Aorta (tissue), 5 donors: ENCODE measurements at places on chromosomes 2 and 18. TPM values are rescaled to one million over a fixed set of nuclear protein-coding genes. Genes with fewer than 3 reads are reported as not detected.

- peaks cover 2% of the 10 kb centered on the region for H3K4me1 ChIP-seq
- no peak overlapping the region for H3K4me3 ChIP-seq
- DNase-seq = no peak
- no peaks in the 10 kb centered on the region for H3K36me3 ChIP-seq
Observed at GRCh38 chr2:143468341-143468888, 339.2 kb downstream of the ARHGAP15 start.

Gene BUB1
- total RNA-seq = 0.84 TPM

Gene GKN2
- total RNA-seq = not detected

- H3K27ac ChIP-seq = no peak overlapping the region
- H3K4me3 ChIP-seq = no peak overlapping the region
- no peaks in the 10 kb centered on the region for H3K4me1 ChIP-seq
- DNase-seq = no peak
- H3K27me3 ChIP-seq = no peaks in the 10 kb centered on the region
Observed at GRCh38 chr2:195769975-195770374, 112.9 kb downstream of the SLC39A10 start.

DNA sequence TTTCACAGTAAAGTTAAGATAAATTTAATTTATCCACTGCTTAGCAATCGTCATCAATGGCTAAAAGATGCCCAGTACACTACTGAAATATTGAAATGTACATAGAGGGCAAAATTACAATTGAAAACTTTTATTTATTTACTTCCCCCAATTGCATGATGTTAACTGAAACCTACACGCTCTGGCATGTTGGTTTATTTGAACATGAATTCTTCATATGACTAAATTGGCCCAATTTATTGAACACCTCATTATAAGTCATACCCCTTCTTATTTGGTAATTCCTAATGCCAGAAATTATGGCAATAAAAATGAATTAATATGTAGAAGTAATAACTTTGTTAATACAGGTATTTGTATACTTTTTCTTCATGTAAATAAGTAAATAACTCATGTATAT, 183.0 kb upstream of the ZC3H15 start:
- no peaks in the 10 kb centered on the region for H3K27me3 ChIP-seq
- H3K27ac ChIP-seq = no peak overlapping the region
- no peak overlapping the region for H3K4me3 ChIP-seq
- DNase-seq = no peak
- H3K36me3 ChIP-seq = no peaks in the 10 kb centered on the region

GRCh38 chr2:85988175-85988913, 99.6 kb upstream of the ST3GAL5 start:
- no peaks in the 10 kb centered on the region for H3K27me3 ChIP-seq
- no peak for DNase-seq
- H3K27ac ChIP-seq = no peak overlapping the region
- no peak overlapping the region for H3K4me3 ChIP-seq

DNA sequence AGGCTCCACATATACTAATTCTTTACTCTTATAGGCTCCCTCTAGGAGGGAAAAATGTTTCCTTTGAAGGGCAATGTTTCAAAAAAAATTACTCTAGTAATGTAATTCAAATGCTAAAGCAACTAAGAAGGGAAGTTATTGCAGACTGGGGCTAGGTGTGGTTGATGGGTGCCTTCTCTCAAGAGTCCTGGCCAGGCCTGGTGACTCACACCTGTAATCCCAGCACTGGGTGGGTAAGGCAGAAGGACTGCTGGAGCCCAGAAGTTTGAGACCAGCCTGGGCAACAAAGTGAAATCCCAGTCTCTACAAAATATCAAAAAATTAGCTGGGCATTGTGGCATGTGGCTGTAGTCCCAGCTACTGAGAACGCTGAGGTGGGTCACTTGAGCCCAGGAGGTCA, 31.2 kb upstream of the CDKL4 start:
- no peak overlapping the region for H3K27ac ChIP-seq
- no peak for DNase-seq
- peaks cover 3% of the 10 kb centered on the region for H3K36me3 ChIP-seq
- no peaks in the 10 kb centered on the region for H3K4me1 ChIP-seq

Gene PDE1A
- total RNA-seq = 17.1 TPM

Gene CFAP65
- total RNA-seq = not detected

GRCh38 chr2:19274439-19274838, 84.0 kb downstream of the OSR1 start:
- H3K36me3 ChIP-seq = no peaks in the 10 kb centered on the region
- no peak overlapping the region for H3K27ac ChIP-seq
- no peaks in the 10 kb centered on the region for H3K4me1 ChIP-seq
- no peak for DNase-seq
- H3K4me3 ChIP-seq = no peak overlapping the region

Gene IL1B
- total RNA-seq = 9.3 TPM
